ENCODE measurements at places on chromosomes 1 and 21.

GRCh38 chr1:181391301-181391900, 91.9 kb upstream of the CACNA1E start:
- peak; percentile 46 for DNase-seq

DNA sequence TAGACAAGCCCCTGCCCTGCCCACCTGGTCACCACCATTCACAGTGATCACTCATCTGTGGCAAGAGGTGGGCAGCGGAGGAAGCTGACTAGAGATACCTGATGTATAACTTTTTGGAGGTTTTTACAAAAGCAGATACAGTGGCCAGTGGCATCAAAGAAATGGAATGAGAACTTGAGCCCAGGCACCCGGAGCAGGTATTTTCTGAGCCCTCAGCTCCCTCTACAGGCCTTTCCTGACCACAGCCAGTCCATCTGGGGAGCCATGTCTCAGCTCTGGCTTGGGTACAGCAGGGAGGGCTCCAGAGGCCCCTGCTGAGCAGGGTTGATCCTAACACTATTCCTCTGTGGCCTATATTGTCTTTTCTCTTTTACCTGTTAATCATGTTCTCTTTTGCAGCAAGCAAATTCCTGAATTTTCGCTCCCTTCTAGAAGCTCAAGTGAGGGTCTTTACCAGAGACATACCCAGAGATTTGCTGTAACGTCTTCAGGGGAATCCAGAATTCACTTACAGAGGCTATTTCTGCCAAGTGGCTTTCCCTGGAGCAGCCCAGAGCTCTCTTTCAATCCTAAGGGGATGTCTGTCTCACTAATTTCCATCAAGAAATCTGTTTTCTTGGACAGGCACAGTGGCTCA, 27.3 kb downstream of the GPR157 start:
- peak; percentile 62 for DNase-seq

DNA sequence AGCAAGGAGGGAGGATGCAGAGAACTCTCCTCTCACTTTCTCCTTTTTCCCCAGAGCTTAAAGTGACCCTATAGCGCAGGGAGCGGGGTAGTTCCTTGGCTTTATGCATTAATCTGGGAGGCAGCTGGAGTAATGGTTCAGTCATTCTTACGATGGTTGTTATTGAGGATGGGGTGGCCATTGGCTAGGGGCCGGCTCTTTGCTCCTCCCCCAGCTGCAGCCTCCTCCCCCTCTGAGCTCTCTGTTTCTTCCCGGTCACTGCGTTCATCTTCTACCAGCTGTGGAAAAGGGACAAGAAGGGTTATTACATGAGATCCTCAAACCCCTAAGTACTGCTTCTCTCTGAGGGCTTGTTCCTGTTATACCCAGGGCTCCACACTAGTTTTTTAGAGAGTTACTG, 8.6 kb downstream of the CERS2 start:
- DNase-seq, result no peak

- DNase-seq, result no peak
Measured at GRCh38 chr1:224579526-224579925, 36.6 kb upstream of the CNIH3 start.

- DNase-seq, result peak; percentile 10
Measured at GRCh38 chr1:230140221-230141020, 73.4 kb downstream of the GALNT2 start.

GRCh38 chr1:180560868-180561600, 2.3 kb downstream of the OVAAL start:
- no peak for DNase-seq

DNA sequence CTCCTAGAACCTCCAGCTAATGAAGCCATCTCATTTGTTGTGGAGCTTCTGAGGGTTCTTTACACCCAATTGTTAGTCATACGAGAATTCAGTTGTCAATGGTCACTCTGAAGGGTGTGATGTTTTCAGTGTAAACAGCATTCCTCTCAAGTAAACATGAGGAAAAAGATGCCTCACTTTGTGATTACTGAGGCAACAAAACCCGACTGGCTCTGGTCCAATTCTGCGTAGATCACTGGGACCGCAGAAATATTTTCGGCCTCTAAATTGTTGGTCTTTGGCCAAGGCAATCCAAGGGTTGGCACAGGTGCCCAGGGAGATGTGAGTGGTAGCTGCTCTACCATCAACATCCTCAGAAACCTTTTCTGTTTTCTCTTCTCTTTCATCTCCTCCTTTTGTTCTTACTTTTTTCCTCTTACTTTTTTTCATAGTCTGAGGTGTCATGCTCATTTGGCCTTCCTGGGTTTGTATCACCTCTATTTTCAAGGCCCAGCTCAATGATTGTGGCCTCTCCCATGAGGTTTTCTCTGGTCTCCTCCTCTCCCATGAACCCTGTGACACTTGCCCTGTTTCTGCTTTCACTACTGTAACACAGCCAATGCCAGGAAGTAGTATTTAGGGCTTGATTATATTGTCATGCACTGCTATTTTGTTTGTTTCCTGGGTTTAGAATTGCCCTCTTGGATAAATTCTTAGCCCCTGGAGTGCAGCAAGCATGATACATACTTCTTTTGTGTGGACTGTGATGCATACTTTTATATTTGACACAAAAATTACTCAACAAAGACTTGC, 221.9 kb downstream of the TNR start:
- no peak for DNase-seq

GRCh38 chr21:39114871-39115575, 68.2 kb downstream of the PSMG1 start:
- no peak for DNase-seq

DNA sequence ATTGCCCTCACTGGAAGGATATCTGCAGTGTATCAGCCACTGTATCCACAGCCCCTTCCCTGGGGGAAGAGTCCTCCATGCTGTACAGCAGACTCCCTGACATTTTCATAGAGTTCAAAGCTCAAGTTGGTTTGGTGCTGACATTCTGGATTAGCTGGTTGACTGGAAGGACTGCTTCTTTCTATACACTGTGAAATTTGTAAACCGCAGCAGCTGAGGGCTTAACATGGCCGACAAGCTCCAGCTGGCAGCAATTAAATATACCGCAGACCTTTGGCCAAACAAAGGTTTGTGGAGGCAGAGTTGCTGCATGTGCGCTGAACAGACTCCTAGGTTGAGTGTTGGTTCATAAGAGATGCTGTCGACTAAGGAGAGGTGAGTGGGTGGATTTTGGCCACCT, 126.4 kb downstream of the DHRS3 start:
- DNase-seq, result no peak

- no peak for DNase-seq
Measured at GRCh38 chr1:43774359-43774758, 67.0 kb downstream of the ST3GAL3 start.

DNA sequence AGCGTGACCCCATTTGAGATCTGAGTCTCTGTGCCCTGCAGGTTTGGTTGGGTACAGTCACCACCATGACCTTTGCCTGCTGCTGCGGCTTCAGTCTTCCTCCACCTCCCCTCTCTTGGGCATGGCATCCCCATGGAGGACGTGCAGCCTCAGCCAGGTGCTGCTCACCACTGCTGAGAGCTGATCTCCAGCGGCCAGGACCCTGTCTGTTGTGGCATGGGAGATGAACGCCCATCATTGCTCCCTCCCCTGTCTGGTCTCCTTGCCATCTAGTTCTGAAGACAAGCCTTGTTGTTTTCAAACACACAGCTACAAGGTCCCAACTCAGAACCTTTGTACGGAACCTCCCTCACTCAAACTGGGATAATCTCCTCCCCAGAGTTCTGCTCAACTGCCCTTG, 19.2 kb upstream of the PKP1 start:
- no peak for DNase-seq

GRCh38 chr21:43274022-43274945, 105.5 kb downstream of the CRYAA start:
- no peak for DNase-seq

DNA sequence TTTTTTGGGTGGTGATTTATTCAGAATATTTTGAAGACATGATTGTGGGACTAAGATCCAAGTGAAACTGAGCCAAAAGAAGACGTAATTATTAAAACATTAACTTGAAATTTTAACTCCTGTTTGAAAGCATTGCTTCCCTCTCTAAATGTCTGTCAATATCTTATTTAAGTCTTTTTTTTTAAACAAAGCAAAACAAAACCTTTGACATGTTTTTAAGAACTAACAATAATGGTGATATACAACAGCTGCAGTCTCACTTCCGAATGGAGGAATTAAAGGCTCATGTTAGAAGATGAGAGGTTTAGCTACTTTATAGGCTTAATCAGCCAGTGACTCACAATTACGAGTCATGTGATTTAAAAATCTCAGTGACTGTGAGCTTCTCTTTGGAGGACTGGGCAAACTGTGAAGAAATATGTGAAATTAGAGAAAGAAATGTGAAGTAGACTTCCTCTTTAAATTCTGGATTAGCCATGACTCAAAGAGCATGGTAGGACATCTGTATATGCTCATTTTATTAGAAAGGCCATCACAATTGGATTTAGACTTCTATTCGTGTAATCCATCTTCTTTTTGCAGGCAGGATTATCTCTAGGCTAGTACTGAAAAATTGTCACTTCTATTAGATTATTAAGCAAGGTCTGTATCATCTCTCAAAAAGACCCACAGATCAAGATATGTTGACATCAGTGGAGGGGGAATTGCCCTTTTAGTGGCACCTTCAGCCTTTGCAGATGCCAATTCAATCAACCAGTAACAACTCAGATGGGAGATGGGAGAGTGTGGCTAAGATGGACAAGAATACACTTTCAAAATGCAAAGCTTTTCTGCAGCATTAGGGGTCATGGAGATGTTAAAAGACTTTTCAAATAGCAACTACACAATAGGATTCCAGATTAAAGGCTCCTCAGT, 28.7 kb downstream of the KCNA3 start:
- DNase-seq, result no peak

GRCh38 chr21:42296501-42296900, 18.7 kb downstream of the TFF3 start:
- no peak for DNase-seq

- DNase-seq, result no peak
Measured at GRCh38 chr1:205249651-205250050, 21.9 kb downstream of the TMCC2 start.

GRCh38 chr1:5662086-5662743, 330.0 kb downstream of the NPHP4 start:
- no peak for DNase-seq

DNA sequence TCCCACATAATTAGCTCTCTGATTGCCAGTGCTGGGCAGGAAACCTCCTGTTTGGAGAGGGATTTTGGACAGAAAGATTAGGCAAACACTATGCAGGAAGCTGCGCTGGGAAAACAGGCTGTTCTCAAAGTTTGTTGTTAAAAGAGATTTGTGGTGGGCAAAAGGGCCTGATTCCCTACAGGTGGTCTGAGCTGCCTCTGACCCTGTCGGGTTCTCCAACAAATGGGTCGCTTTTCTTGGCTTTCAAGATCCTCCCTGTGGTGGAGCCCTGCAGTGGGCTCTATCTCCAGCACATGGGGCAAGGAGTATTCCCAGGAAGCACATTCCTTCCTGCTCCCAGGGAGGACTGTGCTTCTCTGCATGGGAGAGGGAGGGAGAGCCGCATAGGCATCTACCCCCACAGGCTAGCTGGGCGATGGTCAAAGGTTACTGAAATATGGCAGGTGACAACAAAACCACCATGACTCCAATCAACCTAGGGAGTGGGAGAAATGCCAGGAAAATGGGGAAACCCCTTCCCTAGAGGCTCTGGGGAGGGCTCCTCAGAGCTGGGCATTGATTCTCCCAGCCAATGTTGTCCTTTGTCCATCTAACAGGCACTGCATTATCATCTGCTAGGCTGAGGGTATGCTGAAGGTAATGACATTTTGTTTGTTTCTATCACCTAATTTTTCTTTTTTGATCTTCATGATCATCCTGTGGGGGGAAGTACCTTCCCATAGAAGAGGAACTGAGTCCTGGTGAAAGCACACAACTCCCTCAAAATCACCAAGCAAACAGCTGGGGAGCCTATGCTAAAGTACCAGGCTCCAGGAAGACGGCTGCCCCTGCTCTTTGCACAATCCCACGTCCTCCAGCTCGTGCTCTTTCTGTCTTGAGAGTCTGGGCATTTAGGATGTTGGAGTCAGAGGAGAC, 85.3 kb downstream of the PLXNA2 start:
- no peak for DNase-seq

- DNase-seq, result no peak
Measured at GRCh38 chr1:32372149-32372756, 9.9 kb downstream of the TSSK3 start.

DNA sequence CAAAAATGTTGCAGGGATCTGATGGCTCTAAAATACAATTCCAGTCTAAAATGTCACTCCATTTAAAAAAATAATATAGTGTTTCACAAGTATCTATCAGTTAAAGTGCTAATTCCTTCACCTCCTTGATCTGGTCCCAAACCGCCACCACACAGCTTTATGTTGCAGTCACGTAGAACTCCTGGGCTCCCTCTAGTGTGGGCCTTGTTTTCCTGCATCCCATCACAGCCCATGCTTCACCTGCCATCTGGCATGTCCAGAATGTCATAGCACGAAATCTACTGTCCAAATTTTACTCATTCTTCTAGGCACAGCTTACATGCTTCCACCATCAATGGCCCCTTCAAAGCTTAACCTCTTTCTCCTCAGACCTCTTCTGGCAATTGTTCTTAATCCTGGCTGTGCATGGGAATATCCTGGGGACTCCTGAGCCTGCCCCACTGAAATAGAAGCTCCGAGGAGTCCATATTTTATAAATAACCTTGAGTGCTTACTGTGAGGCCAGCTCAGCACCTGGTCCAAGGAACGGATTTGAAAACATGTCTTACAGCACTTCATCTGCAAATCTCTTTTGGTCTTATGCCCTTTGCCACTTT, 15.5 kb downstream of the FYB2 start:
- DNase-seq, result peak; percentile 15

GRCh38 chr1:182672487-182672836, 11.9 kb downstream of the RGS8 start:
- no peak for DNase-seq

GRCh38 chr1:101697072-101697471, 299.7 kb downstream of the OLFM3 start:
- DNase-seq, result no peak

DNA sequence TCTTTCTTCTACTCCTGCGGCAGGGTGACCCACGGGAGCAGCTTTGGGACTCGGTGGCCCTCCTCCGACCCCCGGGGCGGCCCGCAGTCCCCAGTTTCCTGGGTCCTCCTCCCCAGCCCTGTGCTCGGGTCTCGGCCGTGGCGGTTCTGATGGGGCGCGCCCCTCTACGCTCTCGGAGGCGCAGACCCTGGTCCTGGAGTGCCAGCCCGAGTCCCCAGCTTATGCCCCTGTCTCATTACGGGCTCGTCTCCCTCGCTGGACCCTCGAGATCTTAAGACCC, 430 bp downstream of the BTG2 start:
- DNase-seq, result no peak

DNA sequence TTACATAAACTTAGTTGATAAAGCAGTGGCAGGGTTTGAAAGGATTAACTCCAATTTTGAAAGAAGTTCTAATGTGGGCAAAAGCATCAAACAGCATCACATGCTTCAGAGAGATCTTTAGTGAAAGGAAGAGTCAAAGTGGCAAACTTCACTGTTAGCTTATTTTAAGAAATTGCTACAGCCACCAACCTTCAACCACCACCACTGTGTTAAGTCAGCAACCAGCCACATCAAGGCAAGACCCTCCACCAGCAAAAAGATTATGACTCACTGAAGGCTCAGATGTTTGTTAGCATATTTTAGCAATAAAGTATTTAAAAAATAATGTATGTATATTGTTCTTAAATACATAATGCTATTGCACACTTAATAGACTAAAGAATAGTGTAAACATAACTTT, 21.3 kb upstream of the MAGI3 start:
- no peak for DNase-seq

All from NCI-H1417 (cell line).